ENCODE measurements at places on chromosomes 7 and 10.
A peak's percentile ranks its signal among the peaks of the same experiment; 100 is the strongest.

DNA sequence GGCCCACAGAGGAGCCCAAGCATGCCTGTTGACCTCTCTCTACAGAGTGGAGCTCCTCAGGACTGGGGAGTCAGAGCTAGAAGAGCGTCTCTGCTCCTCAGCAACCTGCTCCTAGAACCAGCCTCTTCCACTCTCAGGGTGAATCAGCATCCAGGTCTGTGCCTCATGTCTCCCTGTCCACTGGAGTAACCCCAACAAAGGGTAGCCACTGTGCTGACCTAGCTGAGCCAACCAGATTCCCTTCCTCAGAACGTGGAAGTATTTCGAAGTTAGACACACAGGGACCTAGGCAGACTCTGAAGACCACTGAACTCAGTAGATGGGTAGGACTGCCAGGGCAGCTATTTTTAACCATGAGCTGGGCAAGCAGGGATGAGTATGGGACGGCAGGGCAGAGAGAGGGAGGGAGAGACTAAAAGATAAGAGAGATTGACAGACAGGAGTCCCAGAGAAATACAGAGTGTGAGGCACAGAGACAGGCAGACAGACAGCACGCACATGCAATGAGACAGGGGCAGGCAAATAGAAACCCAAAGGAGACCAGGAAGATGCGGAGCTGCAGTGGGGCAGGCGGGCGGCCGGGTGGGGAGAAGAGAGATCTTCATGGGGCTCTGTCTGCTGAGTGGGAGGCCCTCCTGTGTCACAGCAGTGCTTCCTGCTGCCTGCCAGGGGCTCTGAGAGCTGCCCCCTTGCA, 56.7 kb downstream of the OSBPL3 start:
- no peak for DNase-seq

DNA sequence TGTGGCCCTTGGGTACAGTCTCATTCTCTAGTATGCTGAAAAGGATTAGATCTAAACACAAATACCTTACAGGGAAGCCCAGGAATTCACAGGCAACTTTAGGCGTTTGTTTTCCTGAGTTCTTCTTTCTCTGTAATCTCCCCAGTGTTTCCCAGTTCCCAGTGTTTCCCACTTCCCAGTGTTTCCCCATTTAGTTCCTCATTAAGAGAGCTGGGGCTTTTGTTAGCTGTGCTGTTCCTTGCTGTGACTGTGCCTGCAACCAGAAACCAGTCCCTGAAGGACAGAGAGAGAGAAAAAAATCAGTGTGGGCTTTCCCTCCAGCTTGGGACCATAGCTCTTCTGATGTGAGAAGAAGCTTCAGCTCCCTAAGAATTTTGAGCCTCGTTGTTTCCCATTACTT, 802.9 kb upstream of the COBL start:
- no peak for DNase-seq

DNA sequence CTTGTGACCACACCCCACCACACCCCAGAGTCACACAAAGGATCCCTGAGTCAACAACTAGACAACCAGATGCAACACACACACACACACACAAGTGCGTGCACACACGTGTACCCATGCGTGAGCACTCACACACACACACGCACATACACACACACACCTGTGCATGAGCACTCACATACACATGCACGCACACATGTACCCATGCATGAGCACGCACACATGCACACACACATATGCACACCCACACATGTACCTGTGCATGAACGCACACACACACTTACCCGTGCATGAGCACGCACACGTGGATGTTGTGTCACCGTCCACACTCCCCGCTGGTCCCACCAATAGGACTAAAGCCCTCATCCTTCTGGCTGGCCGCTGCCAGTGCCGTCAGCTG, 60.4 kb downstream of the HTR5A start:
- no peak for DNase-seq

- no peak for DNase-seq
Observed at GRCh38 chr10:43983405-43983804, 334.7 kb upstream of the ZNF32 start.

DNA sequence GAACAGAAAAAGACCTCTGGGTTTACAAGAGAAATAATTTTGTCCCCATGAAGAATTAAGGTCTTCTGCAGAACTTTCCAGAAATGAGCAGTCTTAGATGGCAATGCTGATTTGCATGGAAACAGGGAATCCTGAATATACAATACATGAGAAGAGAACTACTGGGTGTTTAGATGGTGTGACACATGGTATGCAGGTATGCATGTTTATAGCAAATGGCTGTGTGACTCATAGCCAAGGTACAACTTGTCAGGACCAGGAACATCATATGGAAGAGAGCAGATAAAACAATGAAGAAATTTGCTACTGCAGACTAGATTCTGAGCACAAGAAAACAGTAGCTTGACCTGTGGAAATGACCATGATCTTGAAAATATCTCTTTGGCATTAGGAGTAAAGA, 907.8 kb downstream of the GATA3 start:
- DNase-seq, result peak; percentile 20

GRCh38 chr10:97726636-97727178, 10.2 kb upstream of the ZFYVE27 start:
- peak; percentile 64 for DNase-seq

GRCh38 chr7:70622936-70623335, 509.0 kb upstream of the GALNT17 start:
- no peak for DNase-seq

DNA sequence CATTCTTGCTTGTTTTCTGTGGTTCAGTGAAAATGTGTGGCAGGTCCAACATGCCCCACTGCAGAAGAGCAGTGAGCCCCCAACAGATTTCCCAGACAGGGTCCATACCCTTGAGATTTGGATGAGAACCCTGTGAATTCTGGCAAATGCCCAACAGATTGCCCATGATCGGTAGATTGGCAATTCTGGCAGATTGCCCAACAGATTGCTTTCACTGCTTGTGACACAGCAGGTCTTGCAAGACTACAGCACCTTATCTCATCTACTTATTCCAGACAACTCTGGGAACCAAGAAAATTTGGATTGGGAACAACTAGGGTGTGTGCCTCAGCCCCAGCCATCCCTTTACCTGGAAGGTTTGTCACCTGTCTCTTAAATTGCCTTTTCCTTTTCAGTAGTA, 143.7 kb upstream of the COL1A2 start:
- no peak for DNase-seq

GRCh38 chr7:131556909-131557651, 652 bp upstream of the PODXL start:
- no peak for DNase-seq

GRCh38 chr10:44581996-44582395, 197.1 kb upstream of the CXCL12 start:
- DNase-seq, result no peak

DNA sequence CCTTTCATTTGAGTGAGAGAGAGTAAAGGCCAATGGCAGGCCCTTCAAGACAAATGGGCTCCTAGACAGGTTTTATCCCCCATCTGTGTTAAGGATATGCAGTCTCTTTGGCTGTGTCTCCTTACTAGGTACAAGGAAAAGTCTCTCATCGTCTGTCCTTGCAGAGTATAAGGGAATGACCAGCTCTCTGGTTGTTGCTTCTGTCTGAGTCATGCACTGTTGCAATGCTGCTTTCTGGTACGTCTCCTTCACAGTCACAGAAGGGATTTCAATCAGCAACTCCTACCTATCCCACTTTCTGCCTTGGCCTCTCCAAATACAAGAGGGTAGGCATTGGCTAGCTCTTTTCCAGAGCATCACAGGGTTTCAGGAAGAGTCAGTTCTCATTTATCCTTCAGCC, 48.1 kb downstream of the CTTNBP2 start:
- DNase-seq, result no peak

GRCh38 chr7:132773527-132773956, 197.3 kb upstream of the PLXNA4 start:
- DNase-seq, result peak; percentile 38

DNA sequence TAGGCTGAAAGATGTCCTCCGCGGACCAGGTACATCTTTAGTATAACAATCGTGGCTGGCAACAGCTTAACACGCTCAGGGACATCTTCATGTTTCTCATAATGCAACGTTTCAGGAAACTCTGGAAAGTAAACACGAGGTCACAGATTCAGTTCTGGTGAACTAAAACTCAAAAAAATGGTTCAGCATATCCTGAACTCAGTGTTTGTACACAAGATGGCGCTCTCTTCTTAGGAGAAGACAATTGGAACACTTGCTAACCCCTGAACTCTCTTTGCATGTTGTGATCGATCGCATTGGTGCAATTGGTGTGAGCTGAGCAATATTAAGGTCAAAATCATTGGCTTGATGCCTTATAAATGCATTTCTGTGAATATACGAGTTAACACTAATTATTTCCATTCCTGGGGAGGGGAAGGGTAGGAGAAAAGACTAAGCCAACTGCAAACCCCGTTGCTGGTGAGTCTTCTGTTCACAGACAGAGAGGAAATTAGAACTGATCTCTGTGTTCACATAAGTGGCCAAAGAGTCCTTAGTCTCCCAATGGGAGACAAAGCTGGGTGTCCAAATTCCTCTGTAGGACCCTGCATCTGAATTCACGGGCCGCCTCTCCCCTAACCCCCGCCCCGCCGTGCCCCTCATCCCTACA, 52.6 kb upstream of the FAM180A start:
- peak; percentile 55 for DNase-seq

GRCh38 chr10:52883996-52884871, 111.7 kb upstream of the MBL2 start:
- peak; percentile 81 for DNase-seq

DNA sequence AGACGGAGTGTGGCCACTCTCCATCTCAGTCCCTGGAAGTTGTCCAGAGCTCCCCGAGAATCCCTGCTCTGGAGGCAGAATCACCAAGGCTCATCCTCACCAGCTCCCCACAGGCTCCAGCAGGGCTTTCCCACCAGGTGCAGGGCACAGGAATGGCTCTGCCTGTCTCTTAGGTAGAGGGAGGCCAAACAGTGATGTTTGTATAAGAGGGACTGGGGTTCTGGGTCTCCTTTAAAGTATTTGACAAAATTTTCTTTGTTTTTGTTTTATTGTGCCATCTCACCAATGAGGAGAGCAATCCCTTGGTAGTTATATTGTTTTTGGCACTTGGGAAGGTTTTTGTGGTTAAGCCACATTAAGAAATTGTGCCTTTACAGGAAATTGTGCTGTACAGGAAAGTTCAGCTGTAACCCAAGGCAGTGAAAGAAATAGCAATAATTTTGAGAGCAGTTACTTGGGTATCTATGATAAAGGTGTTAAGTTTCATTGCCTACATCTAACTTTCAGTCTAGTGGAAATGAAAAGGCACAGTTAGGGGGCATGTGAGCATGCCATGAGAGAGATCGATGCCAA, 219.3 kb upstream of the PRSS58 start:
- DNase-seq, result no peak

GRCh38 chr10:24438800-24439199, 229.9 kb downstream of the KIAA1217 start:
- no peak for DNase-seq

GRCh38 chr7:84162125-84162524, 32.5 kb downstream of the SEMA3A start:
- DNase-seq, result no peak

- no peak for DNase-seq
Observed at GRCh38 chr7:8044761-8045430, 76.3 kb downstream of the GLCCI1 start.

DNA sequence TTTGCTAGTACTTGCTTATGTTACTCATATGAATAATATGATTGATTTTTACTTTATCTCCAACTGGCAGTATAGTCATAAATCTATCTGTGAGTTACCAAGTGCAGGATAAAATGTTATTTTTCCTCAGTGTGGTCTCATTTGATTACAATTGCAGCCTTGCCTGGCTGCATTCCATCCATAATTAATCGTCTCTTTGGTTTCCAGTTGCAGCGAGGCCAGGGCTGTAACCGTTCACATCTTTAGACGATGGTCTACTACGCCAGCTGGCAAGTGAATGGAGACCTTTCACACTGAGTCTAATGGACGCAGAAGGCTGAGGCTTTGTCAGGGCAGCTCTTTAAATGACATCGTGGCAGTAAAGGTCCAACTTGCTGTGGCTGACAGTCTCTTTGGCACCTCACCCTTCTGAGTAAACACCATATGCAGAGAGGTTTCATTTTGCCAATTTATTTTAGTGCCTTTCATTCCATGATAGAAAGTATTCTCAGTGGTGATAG, 84.0 kb downstream of the ARL4A start:
- no peak for DNase-seq

DNA sequence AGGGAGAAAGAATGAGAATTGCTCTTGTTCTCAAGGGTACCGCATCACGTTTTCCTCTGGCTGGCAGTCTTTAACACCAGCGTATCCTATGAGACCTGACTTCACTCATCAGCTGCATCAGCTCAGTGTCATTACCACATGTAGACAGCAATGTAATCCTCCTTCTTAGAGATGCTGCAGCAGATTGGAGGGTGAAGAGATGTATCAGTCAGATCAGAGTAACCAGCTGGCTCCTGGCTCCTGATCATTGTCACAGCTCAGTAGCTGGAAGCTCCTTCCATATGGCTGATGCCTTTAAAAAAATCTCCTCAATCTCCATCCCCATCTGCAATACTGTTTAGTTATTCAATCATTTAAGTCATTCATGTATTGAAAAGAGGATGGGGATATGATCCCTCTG, 39.7 kb upstream of the EPHB6 start:
- no peak for DNase-seq

GRCh38 chr10:123299598-123299997, 145.4 kb downstream of the BUB3 start:
- no peak for DNase-seq

DNA sequence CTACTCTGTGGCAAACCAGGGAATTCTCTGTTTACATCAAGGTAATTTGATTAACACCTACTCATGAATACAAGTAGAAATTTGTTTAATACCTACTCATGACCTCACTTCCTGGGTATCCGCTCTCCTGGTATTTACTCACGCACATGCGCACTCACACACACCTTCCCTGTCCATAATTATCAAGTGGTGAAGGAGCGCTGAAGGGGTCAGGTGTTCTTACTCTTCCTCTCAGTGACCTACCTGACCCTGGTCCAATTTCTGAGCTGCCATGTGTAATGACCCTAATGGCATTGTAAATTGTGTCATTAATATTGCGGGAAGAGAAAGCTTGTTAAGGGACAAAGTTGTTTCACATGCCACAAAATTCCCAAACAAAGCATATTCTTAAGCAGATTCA, 41.3 kb upstream of the TRIL start:
- DNase-seq, result no peak

- DNase-seq, result peak; percentile 54
Observed at GRCh38 chr7:143381427-143382125, 431 bp downstream of the ZYX start.

DNA sequence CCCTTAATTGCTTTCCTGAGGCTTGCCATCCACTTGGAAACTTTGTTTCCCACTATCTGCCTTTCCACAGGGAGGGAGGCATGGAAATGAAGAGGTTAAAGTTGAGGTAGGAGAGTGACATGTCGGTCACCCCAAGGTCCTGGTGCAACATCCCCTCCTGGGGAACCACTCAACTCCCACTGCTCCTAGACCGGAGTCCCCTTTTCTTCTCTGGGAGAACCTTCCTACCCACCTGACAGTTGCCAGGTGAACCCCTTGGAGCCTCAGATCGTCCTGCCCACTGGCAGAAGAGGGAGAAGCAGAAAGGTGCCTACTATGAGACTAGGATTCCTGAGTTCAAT, 21.7 kb downstream of the IMPDH1 start:
- no peak for DNase-seq

Measured in RWPE1 (cell line).